ENCODE measurements at places on chromosomes 3 and 15.
A peak's percentile ranks its signal among the peaks of the same experiment; 100 is the strongest.

DNA sequence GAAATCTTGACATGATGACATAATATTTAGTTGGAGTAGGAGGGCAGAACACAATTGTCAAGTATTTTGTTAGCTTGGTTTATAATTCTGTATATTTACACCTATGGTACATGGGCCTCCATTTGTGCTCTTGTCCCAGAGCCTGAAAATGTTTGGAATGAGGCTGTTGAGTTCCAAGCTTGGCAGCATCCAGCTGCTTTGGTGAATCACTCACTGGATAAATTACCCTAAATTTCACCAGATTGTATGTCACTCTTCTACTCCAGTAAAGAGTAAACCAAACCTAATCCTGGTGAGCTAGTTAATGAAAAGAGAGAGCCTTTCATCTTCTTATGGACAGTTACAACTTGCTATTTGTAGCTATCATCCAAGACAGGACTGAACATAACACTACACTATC is 928.7 kb downstream of the DIPK2A start:
- DNase-seq, result no peak

GRCh38 chr3:50264383-50264963 is 4.5 kb upstream of the SEMA3B start:
- DNase-seq, result no peak

DNA sequence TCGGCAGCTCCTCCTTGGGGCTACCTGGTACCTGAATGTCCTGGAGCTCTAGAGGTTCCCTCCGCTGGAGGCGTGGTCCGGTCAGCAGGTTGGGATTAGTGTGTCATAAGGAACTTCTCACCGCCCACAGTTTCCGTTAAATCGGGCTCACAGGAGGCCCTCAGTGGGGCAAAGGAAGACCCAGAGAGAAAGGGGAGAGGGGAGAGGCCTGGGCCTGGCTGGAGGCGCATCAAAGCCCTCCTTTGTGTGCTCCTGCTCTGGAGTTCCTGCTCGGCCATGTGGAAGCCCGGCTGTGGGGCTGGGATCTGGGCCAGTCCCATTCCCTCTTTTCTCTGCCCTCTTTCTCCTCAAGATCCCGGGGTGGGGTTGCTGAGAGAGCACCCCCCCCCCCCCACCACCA is at the start of gene RLBP1:
Gene RLBP1, minus strand, starts transcription at position 37 of the 400 bp plus-strand sequence. CDS start 2,604 bp downstream, outside the sequence.
- DNase-seq, result no peak

DNA sequence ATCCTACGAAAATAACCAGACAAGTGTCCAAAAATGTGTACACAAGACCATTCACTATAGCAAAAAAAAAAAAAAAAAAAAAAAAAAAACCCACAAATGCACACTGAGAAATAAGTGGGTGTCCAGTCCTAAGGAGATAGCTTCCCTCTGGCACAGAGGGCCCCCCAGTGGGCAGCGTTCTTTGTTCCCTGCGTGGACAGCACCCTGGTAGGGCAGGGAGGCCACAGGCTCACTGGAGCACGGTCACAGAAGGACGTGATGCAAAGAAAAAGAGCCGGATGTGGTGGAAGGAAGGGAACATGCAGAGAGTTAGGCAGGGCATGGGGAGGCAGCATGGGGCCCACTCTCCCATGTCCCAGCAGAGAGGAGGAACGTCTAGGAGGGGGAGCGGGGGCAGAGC is 210.7 kb upstream of the NSMCE3 start:
- no peak for DNase-seq

GRCh38 chr3:168604767-168605166 is 509.0 kb upstream of the GOLIM4 start:
- no peak for DNase-seq

GRCh38 chr3:58474348-58474911 is 17.5 kb upstream of the KCTD6 start:
- DNase-seq, result no peak

GRCh38 chr3:130960139-130960795 is 66.4 kb downstream of the ASTE1 start:
- no peak for DNase-seq

DNA sequence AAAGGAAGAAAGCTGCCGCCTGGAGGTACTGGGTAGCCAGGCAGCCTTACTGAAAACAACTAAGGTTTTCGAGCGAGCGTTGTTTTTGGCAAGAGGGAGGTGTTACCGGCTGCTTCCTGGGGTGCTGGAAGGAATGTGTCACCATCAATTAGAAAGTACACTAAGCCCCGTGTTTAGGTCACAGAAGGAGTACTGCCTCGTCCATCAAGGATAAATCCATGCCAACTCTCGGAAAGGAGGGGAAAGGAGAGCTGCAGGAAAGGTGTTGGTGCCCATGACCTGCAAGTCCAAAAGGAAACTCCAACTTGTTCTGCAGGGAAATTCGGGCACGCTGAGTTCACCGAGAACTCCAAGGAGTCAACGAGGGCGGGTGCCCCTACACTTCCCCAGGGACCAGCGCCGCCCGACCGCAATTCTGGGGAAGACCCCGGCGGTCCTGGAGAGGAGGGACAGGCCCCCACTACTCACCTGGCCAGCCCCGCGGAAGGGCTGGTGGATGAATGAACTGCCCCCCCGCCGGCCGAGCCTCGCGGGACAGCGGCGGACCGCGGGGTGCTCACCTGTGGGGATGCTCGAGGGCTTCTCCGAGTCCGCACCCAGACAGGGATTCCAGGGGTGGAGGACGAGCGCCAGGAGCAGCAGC is 542 bp downstream of the PLOD2 start:
- DNase-seq, result no peak

GRCh38 chr3:145145461-145145860 is 1015.5 kb downstream of the PLOD2 start:
- DNase-seq, result no peak

- DNase-seq, result no peak
These were observed 27.7 kb upstream of the KBTBD12 start for GRCh38 chr3:127887321-127887720.

GRCh38 chr15:77838595-77838994 is 205.9 kb upstream of the LINGO1 start:
- no peak for DNase-seq

- no peak for DNase-seq
These were observed 6.8 kb upstream of the ADAMTS17 start for GRCh38 chr15:100348578-100348977.

GRCh38 chr3:5006755-5007202 is 27.5 kb downstream of the BHLHE40 start:
- DNase-seq, result peak; percentile 58

DNA sequence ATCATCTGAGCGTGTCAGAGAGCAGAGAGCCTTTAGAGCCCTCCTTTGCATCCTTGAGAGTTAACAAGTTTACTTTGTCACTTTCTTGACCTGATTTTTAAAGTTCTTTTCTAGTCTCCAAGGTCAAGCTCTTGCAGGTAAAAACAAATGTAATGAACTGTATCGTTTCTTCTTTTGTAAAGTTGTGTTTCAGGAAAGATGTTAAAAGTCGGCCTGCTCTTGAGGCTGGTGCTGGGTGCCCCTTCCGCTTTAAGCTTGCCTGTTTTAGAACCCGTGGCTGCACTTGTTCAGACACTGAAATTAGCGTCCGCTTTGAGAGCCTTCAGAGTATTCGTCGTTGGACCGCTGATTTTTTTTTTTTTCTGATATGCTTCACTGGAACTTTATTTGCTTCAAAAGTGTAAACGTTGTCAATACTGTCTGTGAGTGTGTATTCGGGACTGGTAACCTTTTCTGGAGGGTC is 52.6 kb upstream of the ULK4 start:
- no peak for DNase-seq

- DNase-seq, result no peak
These were observed 5.6 kb upstream of the ROPN1 start for GRCh38 chr3:123997543-123997942.

- no peak for DNase-seq
These were observed 152.4 kb downstream of the LEKR1 start for GRCh38 chr3:156978481-156978961.

DNA sequence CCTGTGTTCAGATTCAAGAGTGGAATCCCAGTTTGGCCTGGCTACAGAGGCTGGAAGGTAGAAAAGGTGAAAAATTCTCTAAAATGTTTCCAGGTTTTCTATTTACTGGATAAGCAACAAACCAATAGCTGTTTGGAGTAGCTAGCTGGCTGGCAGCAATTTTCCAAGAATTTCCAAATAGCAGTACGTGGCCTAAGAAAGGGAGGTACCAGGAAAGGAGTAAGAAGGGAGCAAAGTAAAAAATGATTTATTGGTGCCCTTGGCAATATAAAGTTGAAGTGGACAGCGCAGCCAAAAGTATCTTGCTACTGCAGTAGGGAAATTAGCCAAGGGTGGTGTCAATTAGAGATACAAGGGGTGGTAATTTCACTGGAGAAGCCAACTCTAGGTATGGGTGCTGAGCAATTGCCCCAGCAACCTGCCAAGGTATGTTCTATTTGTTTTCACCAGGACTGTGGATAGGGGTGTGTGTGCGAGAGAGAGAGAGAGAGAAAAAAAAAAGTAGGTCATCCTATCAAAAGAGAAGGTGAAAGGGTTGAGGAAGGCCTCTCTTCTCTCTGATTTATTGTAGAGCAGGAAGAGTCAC is 40.8 kb upstream of the THBS1 start:
- no peak for DNase-seq

DNA sequence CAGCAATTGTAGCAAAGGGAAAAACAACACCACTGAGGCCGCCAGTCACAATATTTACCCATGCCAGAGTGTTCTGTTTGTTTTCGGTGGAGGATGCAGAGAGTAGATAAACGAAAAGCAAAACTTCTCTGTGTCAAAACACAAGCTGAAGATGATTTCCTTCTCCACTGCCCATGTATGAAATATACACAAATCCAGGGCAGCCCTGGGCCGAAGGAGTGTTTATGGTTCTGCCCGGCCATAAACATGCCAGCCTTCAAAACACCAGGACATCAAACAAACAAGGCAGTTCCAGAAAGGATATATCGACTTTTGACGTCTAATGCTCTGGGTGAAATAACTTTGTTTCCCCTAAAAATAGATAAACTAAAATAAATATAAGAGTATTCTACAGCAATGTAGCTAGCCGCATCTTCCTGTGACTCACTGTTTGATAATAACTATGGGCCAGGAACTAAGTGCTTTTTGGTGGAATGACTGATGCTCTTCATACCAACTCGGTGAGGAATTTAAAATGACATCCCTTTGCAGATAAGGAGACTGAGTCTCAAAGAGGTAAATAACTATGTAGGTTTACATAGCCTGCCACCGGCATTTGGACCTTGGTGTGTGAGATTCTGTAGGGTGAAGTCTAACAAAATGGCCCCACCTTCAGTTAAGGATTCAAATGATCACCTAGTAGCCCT is 82.8 kb downstream of the MAGI1 start:
- no peak for DNase-seq

GRCh38 chr3:106135451-106136160 is 266.8 kb upstream of the CBLB start:
- DNase-seq, result no peak

- no peak for DNase-seq
These were observed 9.4 kb downstream of the DCUN1D1 start for GRCh38 chr3:182970811-182971418.

DNA sequence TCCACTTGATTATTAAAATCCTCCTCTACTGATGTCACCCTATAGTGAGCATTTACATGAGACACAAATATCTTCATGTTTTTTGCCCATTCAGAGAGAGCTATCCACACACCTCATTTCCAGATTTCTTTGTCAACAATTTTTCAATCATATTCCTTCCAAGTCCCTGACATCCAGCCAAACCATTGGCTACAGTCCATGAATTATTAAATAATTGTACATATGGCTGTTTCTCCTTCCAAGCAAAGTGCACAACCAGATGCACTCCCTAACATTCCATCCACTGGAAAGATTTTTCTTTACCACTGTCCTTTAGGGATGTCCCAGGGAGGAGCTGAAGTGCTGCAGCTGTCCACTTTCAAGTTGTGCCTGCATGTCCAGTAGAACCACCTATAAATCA is 328.0 kb upstream of the MDFIC2 start:
- DNase-seq, result no peak

- DNase-seq, result no peak
These were observed 14.7 kb downstream of the MAP2K1 start for GRCh38 chr15:66401130-66402021.

DNA sequence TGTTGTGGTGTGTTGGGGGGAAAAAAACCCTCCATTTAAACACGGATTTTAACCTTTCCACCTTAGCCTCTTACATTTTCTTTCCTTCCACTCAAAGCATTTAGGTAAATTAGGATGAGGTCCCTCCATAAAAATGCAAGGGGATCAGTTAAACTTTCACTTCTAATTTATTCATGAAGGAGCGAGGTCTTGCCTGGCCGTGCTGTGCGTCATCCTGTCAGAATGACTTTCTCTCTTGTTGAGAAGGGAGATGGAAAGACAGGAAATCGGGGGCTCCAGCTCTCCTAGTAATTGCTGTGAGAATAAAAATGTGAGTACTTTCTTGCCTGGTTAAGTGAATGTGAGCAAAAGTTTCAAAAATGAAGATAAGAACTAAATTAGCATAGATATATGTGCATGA is 962.3 kb upstream of the NR2F2 start:
- no peak for DNase-seq

GRCh38 chr15:80159811-80160569 is 7.2 kb downstream of the FAH start:
- no peak for DNase-seq

GRCh38 chr3:107913701-107914100 is 177.1 kb downstream of the CD47 start:
- no peak for DNase-seq

- DNase-seq, result no peak
These were observed 29.2 kb upstream of the LIMD1 start for GRCh38 chr3:45565342-45565741.

- DNase-seq, result no peak
These were observed at the start of gene ATP10A for GRCh38 chr15:25863111-25863967. Gene ATP10A (minus strand): TSS chr15:25863327. CDS start chr15:25863096, 231 bp downstream.

DNA sequence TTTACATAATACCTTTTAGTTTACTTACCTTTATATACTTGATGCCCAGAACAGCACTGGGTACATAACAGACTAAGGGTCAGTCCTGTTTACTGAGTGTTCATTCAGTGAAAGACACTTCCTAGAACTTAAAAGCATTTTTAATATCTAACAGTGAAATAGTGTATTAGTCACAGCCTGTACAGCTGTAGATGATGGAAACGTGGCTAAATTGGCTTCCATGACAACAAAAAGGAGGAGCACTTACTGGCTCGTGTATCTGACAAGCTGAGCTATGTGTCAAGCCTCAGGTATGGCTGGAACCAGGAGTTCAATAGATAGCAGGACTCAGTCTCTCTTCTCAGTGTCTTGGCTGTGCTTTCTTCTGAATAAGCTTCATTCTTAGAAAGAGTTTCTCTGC is 40.2 kb downstream of the CMTM8 start:
- DNase-seq, result no peak

DNA sequence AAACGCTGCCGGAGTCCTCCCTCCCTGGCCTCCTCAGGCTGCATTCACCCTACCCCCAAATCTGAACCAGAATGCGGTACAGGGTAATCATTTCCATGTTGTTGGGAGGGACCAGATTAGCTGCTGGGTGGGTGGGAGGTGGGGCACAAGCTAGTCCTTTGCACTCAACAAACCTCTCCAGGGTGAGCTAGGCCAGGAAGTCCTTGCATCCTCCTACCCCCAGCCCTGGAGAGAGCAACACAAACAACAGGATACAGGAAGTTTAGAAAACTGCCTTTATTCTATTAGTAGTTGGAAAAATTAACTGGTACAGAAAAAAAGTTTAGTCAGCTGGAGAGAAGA is 702 bp upstream of the GPX1 start:
- no peak for DNase-seq
